ENCODE measurements at places on chromosomes 4 and X.

DNA sequence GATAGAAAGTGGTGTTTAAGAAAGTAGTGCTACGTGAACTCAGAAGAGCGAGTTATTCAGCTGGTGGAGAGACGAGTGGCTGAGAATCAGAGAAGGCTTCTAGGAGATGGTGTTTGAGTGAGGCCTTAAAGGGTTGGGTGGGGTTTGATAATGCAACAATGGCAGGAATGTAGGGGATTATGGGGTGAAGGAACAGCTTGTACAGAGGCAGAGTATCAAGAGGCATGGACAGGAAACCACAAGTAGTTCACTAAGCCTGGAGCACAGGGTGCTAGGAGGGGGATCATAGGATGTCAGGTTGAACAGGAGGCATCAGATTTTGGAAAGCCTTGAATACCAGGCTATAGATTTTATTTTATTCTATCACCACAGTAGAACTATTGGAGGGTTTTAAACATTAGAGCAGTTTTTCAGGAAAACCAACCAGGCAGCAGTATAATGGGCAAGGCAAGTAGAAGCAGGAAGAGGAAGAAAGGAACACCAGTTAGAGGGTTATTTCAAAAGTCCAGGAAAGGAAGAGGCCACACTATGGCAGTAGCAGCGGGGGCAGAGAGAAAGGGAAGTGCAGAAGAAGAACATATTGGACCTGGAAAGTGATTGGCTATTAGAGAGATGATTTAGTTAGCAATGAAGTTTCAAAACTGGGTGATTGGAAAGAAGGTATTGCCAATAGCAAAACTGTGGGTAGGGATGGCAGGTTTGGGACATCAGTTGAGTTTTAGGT is 99.2 kb downstream of the DOCK11 start:
- DNase-seq, result no peak

DNA sequence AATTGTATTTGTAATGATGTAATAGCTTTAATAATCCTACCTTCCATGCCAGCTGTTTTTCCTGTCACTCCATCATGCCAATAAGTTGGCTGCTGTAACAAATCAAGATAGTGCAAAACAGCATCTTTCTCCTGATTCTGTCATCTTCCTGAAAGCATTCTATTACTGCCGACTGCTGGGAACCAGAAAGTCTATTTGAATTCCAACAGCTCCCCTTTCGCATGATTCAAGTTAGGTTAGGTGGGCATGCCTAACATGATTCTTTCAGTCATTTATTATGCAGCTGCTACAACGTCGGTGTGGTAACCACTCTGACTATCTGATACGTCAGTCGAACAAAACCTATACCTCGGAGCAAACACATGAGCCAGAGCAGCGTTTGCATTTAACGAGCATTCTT is 127.9 kb upstream of the DMD start:
- no peak for DNase-seq

GRCh38 chrX:132369617-132370326 is 119.1 kb downstream of the MBNL3 start:
- DNase-seq, result no peak

DNA sequence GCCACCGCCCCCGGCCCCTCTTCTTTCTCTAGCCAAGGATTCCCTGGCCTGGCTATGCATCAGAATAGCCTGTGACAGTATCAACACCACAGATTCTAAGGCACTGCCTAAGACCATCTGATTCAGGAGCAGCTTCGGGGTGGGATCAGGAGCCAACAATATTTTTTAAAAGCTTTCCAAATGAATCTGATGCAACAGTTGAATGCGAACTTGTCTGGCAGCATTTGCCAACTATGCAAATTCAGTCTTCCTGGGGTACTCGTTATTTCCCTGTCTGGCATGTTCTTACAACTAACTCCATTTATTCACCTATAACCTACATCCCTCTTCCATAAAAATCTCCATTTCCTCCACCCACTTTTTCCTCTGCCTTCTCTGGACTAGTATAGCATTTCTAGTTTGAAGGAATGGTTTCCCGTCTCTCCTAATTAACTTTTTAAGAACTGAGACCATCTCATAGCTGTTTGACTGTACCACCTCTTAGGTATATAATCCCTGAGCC is 36.2 kb upstream of the UGDH start:
- no peak for DNase-seq

DNA sequence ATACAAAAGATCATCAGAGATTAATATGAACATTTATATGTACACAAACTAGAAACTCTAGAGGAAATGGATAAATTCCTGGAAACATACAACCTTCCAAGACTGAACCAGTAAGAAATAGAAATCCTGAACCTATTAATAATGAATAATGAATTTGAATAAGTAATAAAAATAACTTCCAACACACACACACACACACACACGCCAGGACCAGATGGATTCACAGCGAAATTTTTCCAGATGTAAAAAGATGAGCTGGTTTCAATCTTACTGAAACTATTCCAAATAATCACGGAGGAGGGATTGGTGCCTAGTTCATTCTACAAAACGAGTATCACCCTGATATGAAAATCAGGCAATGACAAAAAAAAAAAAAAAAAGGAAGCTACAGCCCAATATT is 1095.0 kb downstream of the FAT4 start:
- DNase-seq, result no peak

- DNase-seq, result no peak
These were observed 54.6 kb upstream of the CLDN34 start for GRCh38 chrX:9912351-9913145.

DNA sequence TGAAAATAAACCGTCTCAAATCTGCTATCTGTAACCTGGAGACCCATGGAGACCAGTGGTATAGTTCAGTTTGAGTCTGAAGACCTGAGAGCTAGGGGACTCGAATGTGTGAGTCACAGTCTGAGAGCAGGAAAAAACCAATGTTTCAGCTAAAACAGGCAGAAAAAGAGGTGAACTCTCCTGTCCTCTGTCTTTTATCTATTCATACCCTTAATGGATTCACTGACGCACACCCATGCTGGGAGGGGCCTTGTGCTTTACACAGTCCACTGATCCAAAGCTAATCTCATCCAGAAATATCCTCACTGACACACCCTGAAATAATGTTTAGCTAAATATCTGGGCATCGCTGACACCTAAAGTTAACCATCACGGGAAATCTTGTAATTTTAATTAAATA is 297.9 kb downstream of the GPM6A start:
- no peak for DNase-seq

GRCh38 chr4:173852775-173853174 is 322.7 kb upstream of the HAND2 start:
- peak; percentile 40 for DNase-seq

DNA sequence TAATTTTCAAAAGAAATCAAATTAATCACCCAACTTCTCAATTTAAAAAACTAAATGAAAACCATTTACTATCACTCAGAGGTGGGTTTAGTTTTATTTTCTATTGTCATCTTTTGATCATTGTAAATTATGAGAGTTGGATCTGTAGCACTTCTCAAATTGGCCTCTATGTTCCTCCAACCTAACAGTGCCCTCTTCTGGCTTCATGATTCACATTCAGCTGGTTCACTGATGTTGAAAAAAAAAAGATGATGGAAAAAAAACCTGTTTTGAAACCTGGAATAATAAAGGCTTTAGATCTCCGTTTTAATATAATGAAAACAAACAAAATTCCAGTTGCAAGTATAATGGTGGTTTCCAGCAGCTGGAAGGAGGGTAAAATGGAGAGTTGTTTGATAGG is 2.4 kb upstream of the NBDY start:
- peak; percentile 27 for DNase-seq

DNA sequence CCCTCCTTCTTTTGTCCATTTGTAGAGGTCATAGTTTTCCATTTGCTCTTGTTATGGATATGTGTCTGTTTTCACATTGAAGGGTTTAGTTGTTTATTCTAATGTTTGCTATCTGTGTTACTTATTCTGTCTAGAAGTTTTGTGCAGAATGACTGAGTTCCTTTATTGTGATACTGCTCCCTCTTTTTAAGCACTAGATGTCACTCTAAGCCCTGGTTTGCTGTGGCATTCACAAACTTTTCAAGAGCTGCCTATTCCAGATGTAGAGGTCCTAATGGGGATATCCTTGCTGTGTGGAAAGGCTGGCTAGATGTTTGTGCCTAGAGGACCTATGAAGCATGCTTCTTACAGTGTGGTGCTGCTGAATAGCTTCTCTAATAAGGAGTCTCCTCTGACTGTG is 338.6 kb downstream of the SPIN4 start:
- DNase-seq, result no peak

DNA sequence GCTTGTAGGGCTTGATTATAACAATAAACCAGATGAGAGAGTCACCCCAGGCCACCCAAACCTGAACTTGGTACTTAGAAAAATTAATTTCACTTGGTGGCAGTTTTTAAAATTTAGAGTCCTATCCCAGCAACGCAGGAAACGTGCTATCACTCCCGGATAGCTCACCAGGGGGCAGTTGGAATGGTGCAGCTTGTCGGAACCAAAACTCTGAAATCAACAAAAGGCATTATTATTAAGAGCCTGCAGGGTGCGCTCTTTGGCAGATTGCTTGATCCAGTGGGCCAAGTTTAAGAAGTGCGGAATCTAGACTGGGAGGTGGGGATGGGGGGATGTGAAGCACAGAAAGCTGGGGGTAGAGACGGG is 2.4 kb downstream of the FRAS1 start:
- peak; percentile 69 for DNase-seq

DNA sequence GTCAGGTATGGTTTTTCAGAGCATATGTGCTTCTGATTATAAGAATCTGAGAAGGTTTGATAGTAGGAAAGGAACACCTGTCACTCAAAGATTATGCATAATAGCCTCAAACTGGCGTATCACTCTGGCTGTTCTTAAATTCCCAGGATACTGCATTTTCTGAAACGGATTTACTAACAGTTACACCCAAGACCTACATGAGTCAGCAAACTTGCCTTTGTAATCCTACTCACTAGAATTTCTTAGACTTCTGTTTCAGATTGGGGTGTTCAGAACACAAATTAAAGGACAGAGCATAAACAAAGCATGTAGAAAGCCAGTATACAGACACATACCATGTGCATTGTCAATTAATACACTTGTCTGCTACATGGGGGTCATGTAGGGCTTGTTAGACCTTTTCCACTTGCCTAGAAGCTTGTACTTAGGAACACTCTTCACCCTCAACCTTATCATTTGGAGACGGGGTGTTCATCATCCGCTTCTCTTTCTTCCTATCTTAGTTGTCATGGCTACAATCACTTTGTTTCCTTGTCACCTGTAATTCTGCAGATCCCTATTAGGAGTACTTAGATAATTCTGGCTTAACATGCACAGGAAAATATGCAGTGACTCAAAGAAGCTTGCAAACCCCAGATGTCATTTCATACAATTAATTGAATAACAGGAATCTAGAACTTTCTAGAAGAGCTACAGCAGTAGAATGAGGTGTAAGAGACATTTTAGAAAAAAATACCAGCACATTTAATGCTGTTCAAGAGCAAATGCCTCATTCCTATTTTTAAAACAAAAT is 593.0 kb upstream of the TENM3 start:
- DNase-seq, result peak; percentile 4

- no peak for DNase-seq
These were observed 57.6 kb downstream of the MAPK10 start for GRCh38 chr4:86302251-86302650.

DNA sequence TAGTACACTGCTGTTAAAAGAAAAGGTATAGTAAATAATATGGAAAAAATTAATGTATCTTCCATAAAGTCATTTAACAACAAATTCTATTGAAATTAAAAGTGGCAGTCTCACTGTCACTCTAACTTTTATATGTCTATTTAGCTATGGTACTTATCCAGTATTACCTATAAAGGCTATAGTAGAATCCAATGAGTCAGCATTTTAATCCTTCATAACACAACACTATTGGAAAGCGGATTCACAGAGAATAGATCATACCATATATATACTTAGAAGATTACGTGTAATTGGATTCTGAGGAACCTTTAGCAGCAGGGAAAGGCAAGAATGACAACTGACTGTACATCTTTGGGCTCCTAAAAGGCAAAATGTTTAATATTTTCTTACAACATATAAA is 1942.6 kb downstream of the PCDH7 start:
- no peak for DNase-seq

GRCh38 chr4:37324546-37324945 is 80.0 kb downstream of the NWD2 start:
- no peak for DNase-seq

DNA sequence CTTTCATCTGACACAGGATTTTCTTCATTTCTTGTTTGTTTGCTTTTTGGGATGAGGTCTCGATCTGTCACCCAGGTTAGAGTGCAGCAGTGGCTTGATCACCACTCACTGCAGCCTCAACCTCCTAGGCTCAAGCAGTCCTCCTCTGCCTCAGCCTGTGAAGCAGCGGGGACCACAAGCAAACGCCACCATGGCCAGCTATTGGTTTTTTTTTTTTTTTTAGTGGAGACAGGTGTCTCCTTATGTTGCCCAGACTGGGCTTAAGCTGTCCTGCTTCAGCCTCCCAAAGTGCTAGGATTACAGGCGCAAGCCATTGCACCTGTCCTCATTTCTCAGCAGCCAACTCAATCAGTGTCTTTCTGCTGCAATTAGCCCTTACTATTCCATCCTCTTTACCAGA is 10.3 kb downstream of the SPRY1 start:
- DNase-seq, result no peak

DNA sequence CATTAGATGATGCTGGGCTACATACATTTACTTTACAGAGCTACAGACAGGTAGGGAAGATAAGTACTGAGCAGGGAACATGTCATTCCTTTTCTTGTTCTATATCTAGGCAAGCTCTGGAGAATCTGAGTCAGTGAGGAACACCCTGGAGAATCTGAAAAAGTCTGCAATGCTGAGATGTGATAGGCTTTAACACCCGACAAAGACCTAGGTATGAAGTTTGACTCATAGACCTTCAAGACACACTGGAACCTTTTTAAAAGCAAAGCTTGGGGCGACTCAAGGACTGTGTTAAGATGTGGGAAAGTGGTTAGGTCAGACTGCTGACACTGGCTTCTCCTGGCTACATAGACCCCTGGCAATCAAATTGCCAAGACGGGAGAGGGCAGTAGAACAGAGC is 42.8 kb downstream of the OSTC start:
- DNase-seq, result no peak

DNA sequence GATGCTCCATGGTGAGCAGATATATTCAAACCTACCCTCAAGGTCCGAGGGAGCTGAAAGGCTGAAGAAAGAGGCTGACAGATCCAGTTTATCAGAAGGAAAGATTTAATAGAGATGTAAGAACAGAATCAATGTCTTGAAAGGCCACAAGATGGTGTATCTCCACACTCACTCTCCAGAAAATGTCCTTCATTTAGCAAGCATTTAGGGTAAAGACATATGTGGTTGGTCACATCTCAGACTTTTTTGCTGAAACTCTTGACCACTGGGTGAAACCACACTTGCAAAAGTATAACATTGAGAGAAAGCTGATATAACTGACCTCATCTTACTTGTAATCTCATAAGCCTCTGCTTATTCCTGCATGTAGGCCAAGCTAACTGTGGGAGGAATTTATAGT is 745.8 kb upstream of the GALNTL6 start:
- no peak for DNase-seq

GRCh38 chrX:55908661-55909212 is 191.2 kb downstream of the RRAGB start:
- no peak for DNase-seq
